Activated T-cell treated with anti-CD3 and anti-CD28 coated beads for 24 hours (primary cell): ENCODE measurements at places on chromosomes 6 and 20.

DNA sequence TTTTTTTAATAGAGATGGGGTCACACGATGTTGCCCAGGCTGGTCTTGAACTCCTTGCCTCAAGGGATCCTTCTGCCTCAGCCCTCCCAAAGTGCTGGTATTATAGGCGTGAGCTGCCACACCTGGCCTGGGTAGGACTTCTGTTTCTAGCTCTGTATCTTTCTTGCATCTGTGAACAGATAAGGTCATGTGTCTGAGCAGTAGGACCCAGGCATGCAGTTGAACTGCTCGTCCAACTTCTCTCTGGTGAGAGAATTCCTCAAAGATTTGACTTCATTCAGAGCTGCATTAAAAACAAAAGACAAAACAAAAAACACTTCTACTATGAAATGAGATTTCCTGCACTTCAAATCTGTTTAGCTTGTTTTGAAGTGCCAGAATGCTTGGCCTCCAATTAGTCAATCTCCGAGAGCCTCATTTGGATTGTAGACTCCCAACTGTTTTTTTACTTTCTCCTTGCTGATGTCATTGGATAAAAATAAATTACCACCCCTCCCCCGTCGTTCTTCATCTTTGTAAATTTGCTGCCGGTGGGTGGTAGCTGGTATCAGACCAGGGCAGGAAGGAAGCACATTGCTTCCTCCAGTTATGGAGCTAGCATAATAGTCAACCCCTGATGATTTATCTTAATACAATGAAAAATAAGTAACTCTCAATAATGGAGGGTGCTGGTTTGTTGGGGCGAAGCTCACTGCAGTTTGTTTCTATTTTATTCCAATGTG, 17.6 kb downstream of the CD109 start:
- DNase-seq: no peak

GRCh38 chr6:15447546-15448267, 201.8 kb downstream of the JARID2 start:
- DNase-seq: no peak

- DNase-seq: no peak
These were observed 200.8 kb downstream of the TFAP2C start for GRCh38 chr20:56829788-56830385.

DNA sequence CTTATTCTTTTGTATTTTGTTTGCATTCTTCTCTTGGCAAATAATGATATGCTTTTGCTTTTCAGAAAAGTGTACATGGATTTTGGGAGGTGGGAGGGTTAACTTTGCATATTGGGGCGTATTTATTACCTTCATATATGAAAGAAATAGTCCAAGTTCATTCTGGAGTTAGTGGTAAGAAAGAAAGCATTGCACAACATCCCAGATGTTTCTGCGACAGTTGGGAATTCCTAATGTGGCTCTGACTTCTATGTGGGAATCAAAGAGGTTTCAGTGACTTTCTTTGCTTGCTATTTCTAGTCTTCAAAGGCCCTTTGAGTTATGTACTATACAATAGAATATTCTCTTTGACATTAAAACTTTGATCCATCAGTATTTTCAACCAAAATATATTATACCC, 78.1 kb downstream of the MMUT start:
- DNase-seq: no peak

- no peak for DNase-seq
These were observed 152.4 kb downstream of the TFAP2A start for GRCh38 chr6:10262505-10262904.

DNA sequence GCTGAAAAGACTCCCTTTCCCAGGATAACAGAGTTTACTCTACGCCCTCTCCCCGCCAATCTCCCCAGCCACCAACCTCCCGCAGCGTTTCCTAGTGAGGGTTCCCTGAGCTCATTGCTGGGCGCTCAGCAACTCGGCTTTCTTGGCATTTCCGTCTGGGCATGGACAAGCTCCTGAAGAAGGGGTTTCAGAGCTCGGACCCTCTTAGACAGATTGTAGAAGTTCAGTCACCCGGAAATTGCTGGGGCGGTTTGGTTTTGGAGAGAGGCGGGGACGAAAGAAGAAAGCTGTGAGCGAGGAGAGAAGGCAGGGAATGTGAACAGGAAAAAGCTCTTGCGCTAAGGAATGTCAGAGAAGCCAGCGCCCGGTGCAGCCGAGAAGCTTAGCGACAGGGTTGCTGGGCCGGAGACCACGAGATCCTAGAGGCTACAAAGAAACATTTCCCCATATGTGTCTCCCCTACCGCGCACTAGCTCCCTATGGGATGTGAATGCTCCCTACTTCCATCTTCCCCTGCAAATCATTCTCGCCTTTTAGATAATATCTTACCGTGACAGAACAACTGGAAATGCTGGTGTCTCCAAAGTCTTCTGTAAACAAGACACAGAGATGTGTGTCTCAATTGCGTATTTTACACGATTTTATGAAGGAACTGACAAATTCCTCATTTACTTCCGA, 15.8 kb downstream of the POM121L2 start:
- no peak for DNase-seq

GRCh38 chr20:40704828-40705227, 15.8 kb upstream of the MAFB start:
- DNase-seq: no peak

GRCh38 chr6:6826095-6826901, 237.8 kb downstream of the LY86 start:
- DNase-seq: no peak

DNA sequence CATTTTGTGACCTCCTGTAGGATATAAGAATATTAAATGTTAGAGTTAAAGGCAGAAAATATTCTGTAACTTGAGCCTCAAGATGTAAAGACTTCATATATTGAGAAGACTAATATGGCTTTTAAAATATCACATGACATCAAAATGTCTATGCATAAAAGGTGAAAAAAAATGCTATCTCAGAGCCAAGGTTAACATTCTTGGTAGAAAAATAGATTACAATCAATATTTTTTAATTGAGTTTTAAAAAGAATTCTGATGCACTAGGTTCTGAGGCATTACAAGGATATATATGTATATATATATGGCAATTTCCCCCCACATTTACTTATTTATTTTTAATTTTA, 46.2 kb upstream of the RAB23 start:
- DNase-seq: no peak

DNA sequence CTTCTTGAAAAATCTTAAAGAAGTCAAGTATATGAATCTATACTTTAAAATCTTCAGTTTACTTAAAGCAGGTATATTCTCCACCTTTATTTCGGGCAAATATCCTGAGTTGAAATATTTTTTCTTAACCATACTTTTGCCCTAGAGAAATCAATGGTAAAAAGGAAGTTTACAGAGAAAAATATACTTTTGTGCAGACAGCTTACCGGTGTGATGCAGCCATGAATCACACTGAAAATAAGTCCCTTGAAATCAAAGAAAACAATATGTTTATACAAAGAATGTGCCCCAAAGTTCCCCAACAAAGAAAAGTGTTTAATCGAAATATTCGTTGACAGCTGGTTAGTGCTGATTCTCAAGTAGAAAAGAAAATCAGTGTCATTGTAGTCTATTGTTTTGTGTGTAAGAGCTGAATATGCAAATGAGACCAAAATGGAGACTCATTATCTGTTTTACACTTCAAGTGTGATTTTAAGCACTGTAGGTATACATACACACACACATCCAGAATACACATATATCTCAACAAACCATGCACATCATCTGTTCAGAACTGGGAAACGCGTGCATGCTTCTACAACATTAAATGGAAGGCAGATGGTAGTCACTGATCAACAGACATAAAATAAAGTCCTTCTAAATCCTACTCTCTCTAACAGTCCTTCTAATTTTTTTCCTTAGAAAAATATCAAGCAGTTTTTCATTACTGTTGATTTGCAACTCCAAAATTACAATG, 73.3 kb downstream of the BTBD9 start:
- no peak for DNase-seq

GRCh38 chr6:34248198-34248726, 544 bp downstream of the SMIM29 start:
- DNase-seq: no peak

GRCh38 chr6:145015739-145016558, 719.4 kb downstream of the EPM2A start:
- peak; percentile 16 for DNase-seq

- no peak for DNase-seq
These were observed 78.1 kb upstream of the FLRT3 start for GRCh38 chr20:14415467-14415866.

DNA sequence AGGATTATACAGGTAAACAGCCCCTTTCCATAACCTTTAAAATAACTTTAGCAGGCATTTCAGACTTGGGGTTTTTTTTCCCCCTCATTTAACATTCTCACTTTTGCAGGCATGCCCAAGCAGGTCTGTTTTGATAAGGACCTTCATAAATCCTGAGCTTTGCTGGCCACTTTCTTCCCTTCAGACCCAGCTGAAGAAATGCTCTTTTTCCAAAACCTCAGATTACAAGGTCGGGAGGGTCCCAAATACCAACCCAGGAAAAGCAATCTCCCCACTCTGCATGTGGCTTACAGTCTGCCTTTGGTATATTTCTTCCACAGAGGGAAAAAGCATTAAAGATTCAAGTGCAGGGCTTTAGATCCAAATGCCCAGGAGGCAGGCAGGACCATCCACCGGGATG, 6.8 kb downstream of the NFATC2 start:
- no peak for DNase-seq

DNA sequence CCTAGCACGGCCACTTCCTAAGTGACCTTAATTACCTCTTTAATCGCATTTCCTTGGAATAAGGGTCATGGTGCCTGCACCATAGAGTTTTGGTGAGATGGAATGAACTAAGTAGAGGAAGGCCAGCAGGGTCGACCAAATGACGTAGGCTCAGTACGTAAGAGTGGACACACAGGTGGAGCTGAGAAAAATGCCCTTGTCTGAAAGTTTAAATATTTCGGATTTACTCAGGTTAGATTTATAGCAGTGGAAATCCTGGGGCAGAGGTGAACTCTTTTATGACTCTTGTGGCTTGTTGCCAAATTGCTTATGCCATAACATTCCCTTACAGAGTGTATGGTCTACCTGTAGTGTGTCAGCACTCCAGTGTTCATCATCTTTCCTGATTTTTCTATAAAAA, 23.6 kb upstream of the BTBD3 start:
- no peak for DNase-seq

GRCh38 chr6:130526466-130526865, 160.6 kb downstream of the TMEM200A start:
- no peak for DNase-seq

GRCh38 chr6:81253821-81254220, 498.7 kb downstream of the TENT5A start:
- DNase-seq: no peak

- no peak for DNase-seq
These were observed 6.1 kb downstream of the VTA1 start for GRCh38 chr6:142153196-142153595.

- no peak for DNase-seq
These were observed 61.8 kb downstream of the TULP4 start for GRCh38 chr6:158374020-158374419.

DNA sequence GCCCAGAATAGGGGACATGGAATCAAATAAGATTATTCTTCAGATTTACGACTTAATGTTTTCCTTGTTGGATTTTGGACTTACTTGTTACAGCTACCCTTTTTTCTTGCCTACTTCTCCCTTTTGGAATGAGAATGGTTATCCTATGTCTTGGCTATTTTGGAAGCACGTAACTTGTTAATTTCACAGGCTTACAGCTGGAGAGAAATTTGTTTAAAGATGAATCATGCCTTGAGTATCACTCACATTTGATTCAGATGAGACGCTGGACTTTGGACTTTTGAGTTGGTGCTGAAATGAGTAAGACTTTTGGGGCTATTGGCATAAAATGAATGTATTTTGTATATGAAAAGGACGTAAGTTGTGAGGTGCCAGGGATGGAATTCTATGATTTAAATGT, 83.3 kb downstream of the SMPDL3A start:
- no peak for DNase-seq

DNA sequence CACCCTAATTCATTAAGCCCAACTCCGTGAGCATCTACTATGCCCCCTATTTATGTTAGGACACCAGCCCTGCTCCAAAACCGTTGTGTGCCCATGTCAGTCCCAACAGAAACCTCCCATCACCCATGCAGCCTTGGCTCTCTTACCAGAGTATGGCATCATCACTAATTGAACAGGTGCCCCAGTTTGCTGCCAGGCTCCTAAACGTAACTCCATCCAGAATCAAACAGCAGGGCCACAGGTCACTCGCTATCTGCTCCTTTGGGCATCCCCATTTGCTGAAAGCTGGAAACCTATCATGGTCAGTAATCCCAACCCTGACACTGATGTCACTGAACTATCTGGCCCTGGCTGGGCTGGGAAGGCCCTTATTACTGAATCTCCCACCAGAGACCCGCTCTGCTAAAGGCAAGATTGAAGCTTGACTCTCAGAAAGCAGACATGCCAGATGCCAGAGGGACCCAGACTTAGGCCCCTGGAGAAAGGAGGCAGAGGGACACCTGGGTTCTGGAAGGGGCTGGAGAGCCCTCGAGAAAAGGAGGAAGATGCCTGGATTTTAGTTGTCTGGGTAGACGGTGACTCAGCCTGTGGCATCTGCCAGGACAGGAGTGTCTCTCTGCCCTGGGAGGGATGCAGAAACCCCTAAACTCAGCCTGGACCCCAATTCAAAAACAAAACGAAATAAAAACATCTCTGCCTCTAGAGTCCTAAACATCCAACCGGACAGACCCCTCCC, 14.0 kb downstream of the MUCL3 start:
- DNase-seq: no peak

DNA sequence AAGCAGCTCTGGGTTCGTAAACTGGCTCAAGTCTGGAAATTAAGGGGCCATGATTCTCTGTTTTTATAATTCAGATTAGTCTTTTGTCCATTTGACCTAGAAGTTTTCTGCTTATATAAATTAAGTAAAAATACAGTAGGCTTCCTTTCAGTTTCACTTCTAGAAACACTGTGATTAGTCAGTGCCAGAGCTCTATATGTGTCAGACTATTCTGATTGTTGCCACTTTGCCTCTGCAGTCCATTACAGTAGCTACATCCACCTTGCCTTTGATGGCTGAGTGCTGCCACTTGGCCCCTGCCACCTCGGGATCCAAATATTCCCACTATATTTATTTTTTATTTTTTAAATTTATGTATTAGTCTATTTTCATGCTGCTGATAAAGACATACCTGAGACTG, 7.9 kb downstream of the ZC2HC1B start:
- DNase-seq: no peak

GRCh38 chr6:158868890-158869825, 50.0 kb upstream of the EZR start:
- no peak for DNase-seq

GRCh38 chr6:42996513-42996912, 12.1 kb downstream of the PPP2R5D start:
- no peak for DNase-seq

DNA sequence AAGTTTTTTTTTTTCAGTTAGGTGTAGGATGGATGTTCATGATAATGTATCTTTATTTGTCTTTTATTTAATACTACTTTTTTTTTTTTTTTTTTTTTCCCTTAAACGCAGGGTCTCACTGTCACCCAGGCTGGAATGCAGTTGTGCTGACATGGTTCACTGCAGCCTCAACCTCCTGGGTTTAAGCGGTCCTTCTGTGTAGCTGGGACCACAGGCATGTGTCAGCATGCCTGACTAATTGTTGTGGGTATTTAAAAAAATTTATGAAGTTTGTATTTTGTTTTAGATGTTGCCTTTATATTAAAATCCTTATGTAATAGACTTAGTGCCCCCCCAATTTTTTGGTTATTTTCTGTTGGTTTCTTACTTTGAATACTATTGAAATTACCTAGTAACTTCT, 42.6 kb downstream of the NCOA3 start:
- DNase-seq: no peak

- DNase-seq: no peak
These were observed 128.3 kb downstream of the DST start for GRCh38 chr6:56514395-56514794.
